ENCODE measurements at places on chromosomes 3 and 15. TPM values are rescaled to one million over a fixed set of nuclear protein-coding genes. Genes with fewer than 3 reads are reported as not detected.

Gene IGSF11
- not detected for total RNA-seq

Gene GCSAM
- 23.7 TPM for total RNA-seq

Gene GABRR3
- total RNA-seq: not detected

DNA sequence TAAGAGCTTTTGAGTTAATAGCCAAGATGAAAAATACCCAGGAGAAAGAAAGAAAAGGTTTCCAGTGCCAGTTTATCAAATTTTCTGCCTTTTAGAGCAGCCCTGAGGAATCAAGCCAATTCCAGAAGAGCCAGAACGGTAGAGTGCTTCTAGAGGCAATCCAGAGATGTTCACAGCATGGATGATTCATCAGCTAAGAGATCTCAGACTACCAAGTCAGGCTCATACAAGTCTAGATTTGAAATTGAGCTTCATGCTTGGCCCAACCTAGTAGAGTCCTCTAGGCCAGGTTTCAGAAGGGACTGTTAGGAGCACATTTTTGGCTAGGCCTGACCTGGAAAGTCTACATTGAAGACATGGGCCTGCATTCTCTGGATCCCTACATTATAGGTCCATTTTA, 15.5 kb downstream of the WDR48 start:
- DNase-seq: no peak

All from activated naive CD4-positive, alpha-beta T cell treated with anti-CD3 and anti-CD28 coated beads, Interleukin-2, amount 50 U/mL, for 72 hours (primary cell).